ENCODE measurements at places on chromosomes 6 and 20.

GRCh38 chr20:49219924-49220831 lies 962 bp downstream of the DDX27 start:
- no peak for DNase-seq

DNA sequence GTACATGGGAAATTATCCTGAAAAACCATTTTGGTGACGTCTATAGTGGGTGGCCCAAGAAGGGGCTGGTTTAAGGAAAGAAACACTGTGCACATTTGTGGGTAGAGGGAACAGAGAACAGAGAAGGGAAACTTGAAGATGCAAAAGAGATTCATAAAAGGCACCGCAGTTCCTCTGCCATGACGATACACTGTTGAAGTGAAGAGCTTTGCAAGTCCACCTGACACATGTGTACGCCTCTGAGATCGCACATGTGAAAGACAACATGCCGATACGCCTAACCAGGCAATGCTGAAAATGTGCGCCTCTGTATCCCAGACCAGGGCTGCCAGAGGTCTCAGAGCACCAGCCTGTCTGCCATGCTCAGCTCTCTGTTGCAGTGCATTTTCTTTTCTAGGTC lies 180.9 kb downstream of the KIF16B start:
- no peak for DNase-seq

DNA sequence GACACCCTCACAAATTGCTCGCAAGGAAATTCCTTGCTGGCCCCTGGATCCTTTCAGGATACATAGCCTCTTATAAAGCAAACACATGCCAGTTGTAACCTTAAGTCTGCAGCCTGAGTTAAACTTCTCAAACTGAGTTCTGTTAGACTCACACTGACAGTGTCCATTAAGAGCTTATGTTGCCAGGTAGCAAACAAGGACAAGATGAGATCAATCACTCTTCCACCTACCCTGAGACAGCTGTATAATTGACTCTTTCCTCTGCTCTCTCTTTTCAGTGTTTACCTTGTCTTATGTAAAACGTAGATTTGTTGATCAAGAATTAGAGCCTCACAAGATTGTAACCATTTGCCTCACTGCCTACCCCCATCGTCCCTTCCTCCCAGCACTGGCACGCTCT lies 359.8 kb downstream of the EPM2A start:
- no peak for DNase-seq

- DNase-seq, result no peak
Measured at GRCh38 chr6:111718990-111719389, 113.3 kb upstream of the TRAF3IP2 start.

- no peak for DNase-seq
Measured at GRCh38 chr6:158046201-158047126, 64.8 kb downstream of the SYNJ2 start.

GRCh38 chr20:47656318-47656717 lies 129.0 kb downstream of the SULF2 start:
- DNase-seq, result no peak

Data from CD4-positive, alpha-beta T cell treated with Interleukin-4 for 4 hours (primary cell).